ENCODE measurements at places on chromosomes 11 and 22.

DNA sequence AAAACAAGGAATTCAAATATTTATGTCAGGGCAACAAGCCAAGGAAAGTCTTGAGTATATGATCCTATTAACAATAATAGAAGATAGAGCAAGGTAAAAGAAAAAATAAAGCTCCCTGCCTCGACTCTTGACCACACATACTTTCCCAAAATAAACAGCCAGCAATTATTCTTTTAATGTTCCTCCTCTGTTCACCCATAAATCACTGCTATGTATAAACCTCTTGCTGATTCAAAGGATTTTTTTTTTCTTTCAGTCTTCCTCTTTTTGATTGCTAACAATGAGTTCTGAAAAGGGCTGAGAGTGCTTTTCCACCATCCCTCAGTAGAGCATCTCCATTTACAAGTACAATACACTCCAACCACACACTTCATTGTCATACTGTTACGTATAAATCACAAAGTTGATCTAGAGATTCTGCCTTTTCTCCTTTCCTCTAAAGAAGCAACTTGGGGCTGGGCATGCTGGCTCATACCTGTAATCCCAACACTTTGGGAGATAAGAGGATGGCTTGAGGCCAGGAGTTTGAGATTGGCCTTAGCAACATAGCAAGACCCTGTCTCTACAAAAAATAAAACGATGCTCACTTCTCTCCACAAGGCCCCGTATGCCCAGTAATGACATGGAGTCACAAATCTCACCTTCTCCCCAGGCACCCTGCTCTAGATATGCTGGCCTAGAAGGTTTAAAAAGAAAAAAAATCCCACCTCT, 24.0 kb downstream of the RAB30 start:
- no peak for DNase-seq

GRCh38 chr11:116217006-116217405, 555.8 kb downstream of the BUD13 start:
- DNase-seq, result no peak

DNA sequence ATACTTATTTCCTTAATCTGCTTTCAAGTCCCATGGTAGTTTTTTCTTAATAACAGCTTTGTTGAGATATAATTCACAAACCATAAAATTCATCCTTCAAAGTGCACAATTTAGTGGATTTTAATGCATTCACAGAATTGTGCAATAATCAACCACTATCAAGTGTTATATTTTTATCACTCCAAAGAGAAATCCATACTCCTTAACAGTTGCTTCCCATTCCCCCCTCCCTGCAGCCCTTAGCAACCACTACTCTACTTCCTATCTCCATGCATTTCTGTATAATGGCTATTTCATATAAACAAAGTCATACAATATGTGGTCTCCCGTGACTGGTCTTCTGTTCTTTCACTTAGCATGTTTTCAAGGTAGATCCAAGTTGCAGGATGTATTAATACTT, 18.8 kb upstream of the NUP50 start:
- DNase-seq, result no peak

- no peak for DNase-seq
Observed at GRCh38 chr11:104191124-104191523, 27.2 kb upstream of the PDGFD start.

DNA sequence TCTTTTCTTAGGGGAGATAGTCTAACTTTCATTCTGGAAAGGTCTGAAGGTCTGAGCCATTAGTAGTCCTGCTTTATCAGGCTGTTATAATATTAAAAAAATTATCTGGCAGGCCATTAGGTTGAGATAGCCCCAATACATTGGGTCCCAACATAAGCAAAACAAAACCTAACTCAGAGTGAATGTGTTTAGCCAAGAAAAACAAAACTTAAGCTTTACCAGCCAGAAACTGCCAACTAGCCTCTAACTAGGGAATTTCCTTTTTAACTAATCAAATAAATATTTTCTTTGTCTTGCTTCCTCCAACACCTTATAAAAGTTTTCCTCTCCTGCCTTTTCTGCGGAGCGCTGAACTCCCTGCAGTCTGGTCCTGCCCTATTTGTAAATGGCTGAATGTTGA, 1137.7 kb upstream of the CNTN5 start:
- DNase-seq, result no peak

- no peak for DNase-seq
Observed at GRCh38 chr11:92219476-92219875, 5.1 kb upstream of the FAT3 start.

- DNase-seq, result no peak
Observed at GRCh38 chr22:46575911-46576555, 38.6 kb upstream of the CELSR1 start.

GRCh38 chr11:86176165-86176884, 68.2 kb upstream of the EED start:
- no peak for DNase-seq

DNA sequence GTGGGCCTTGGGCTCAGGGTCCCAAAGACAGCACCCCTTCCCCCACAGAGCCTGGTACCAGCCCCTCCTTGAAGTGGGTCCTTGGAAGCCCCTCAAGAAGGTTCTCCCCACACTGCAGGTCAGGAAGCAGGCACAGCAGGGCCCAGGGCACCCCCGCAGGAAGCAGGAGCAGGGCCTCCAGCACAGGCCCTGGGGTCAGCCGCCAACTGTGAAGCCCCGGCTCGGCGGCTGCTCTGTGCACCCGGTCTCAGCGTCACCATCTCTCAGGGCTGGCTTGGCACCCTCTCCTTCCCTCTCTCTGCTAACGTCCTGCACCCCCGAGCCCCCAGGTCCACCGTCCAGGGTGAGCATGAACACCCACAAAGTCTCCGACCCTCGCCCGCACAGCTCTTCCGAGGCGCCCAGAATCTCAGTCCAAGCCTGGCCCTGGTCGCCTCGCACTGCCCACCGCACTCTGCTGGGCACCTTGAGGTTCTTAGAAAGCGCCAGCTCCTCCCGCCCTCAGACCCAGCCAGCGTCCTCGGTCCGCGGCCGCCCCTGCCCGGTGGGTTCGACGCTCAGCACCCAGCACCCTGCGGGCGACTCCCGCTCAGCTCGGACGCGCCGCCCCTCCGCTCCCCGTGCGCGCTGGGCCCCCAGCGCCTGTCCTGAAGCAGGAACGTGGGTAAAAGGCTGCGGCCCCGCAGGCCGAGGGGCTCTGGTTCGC, 1.4 kb upstream of the SIGIRR start:
- DNase-seq, result no peak

DNA sequence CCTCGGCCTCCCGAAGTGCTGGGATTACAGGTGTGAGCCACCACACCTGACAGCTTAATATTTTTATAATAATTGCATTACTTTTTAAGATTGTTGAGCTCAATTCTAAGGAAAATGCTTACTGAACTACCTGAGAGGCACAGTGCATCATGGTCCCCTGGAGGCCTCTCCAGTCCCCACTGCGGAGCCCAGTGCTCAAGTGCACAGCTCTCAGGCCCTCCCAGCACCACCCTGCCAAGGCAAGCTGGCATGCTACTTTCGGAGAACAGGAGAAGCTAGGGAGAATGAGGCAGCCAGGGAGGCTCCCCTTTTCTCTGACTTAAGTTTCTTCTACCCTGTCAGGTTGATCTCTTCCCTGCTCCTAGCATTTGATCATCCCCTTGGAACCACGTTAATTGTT, 64.2 kb upstream of the CECR2 start:
- no peak for DNase-seq

GRCh38 chr11:7523416-7524210, 9.8 kb downstream of the PPFIBP2 start:
- no peak for DNase-seq

All from frontal cortex (tissue), 4 donors.